ENCODE measurements at places on chromosomes 1 and 21.

DNA sequence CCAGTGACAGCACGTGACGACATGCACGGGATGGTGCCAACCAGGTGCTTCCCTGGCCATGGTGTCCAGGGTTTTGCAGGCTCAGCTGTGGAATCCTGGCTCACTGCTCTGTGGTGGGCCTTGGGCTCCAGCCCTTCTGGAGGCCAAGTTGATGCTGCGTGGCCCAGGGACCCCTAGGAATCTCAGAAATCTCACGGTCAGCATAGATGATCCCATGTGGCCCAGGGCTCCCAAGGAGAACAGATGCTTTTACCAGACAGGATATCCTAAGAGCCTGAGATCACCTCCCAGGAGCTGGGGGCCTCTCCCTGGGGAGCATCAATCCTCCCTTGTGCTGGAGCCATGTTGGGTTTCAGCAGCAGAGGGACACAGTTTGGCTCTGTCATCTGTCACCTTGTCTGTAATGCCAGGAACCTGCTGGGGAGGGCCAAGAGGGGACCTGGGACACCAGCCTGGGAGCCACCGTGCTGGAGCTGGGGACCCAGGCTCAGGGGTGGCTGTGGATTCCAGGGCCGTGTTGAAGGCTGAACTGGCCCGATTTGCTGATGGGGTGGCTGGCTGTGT is 63.9 kb downstream of the TRIM11 start:
- DNase-seq, result peak; percentile 57

DNA sequence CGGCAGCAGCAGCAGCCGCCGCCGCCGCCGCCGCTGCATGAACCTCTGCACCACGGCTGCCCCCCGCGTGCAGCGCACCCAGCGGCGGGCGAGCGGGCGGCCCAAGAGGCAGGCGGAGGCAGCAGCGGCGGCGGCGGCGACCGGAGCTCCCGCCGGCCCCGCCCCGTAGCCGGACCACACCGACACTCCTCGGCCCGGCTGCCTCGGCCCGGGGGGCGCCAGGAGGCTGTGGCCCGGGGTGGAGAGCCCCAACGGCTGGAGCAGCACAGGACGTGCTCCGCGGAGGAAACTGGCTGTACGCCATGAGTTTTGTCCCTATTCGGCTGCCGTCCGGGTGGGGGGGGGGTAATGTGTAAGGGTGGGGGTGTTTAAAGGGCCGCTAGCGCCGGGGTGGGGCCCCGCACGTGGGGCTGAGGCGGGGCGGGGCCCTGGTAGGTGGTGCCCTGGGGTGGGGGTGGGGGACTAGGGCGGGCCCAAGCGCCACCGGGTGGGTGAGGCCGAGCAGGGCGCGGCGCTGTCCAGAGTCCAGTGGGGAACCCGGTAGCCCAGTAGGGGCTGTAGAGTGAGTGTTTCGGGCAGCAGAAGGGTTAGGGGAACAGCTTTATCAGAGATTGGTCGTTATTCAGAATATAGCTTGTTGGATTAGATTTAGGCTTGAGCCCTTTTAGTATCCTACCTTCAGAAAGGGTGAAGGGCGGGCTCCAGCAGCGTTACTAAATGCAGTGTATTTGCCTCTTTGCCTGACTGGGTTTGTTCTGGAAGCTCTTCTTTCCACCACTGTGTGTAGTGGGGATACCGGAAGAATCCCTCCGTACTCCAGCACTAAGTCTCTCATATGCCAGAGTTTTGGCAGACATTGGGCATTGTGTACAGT is at the start of gene FAM78B:
Gene FAM78B (minus strand): TSS at position 304 of the 874 bp plus-strand sequence. CDS start 753 bp downstream, outside the sequence.
- DNase-seq, result no peak

GRCh38 chr1:248590055-248590454 is 7.4 kb downstream of the OR2T10 start:
- DNase-seq, result no peak

DNA sequence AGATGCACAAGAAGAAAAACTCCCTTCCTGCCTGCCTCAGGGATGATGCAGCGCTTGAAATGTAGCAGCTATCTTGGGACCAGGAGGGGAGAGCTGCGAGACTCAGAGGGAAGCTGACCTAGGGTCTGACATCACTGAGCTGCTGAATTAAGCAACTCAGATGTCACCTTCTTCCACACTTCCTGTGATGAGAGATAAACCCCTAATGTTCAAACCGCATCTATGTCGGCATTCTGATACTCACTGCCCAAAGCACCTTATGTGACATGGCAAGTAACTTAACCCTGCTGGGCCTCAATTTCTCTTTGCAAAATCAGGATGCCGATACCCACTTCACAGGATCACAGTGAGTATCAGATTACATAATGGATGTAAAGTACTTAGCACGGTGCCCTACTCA is 9.1 kb upstream of the AK2 start:
- no peak for DNase-seq

DNA sequence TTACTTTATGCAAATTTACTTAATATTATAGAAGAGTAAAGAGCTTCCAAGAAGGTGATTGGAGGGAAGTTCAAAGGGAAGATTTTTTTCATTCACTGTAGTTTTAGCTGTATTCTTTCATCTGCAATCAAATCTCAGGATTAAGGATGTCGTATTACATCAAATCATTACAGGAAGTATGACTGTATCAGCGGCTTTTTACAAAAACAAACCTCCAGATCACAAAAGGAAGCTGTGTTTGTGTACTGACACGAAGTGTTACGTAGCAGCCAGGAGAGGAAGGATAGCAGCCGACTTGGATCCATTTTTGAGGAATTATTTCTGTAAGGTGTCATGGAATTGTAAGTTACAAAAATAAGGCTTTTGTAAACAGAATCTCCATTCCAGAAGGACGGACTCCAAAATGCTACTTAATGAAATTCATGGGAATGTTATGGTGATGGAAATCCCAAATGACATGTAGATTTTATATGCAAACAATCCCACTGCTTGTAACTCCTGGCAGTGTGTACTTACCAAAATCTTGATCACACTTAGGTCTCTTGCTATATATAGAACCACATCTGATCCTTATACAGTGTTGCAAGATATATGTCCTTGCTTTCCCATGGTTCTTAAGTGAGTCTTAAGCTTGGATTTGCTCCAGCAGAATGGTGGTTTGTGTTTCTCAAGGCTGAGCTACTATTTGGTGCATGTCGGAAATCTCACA is 49.8 kb downstream of the KCNJ15 start:
- DNase-seq, result no peak

All from ascending aorta (tissue), 2 donors.